ENCODE measurements at places on chromosomes 5 and 9.
A peak's percentile ranks its signal among the peaks of the same experiment; 100 is the strongest.

- no peak for DNase-seq
Observed at GRCh38 chr9:5947912-5948311, 57.2 kb downstream of the MLANA start.

- no peak for DNase-seq
Observed at GRCh38 chr9:18601026-18601425, 127.1 kb downstream of the ADAMTSL1 start.

DNA sequence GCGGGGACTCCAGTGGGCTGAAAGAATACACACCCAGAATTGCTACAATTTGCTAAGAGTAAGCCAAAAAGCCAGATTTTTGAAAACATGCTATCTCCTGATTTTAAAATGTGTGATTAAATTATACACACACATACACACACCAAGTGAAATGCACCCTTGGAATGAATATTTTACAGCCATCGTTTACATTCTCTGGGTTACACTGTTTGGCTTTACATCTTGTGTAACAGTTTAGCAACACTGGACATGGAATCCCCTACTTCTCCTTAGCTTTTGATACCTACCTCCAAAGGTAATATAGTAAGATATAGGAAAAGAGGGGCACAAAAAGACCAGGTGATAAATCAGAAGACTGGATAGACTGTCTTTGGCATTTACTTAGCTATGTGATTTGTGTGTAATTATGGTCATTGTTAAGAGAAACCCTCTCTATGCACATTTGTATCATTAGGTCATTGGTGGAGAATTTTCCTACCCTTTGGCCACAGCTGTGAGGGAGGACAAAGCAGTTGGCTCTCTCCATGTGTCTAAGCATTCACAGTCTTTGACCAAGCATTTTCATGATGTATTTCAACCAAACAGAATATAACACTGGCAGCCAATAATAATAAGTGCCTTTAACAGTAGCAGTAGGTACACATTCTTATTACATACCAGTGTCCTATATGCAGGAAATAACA lies 7.6 kb downstream of the SVEP1 start:
- no peak for DNase-seq

DNA sequence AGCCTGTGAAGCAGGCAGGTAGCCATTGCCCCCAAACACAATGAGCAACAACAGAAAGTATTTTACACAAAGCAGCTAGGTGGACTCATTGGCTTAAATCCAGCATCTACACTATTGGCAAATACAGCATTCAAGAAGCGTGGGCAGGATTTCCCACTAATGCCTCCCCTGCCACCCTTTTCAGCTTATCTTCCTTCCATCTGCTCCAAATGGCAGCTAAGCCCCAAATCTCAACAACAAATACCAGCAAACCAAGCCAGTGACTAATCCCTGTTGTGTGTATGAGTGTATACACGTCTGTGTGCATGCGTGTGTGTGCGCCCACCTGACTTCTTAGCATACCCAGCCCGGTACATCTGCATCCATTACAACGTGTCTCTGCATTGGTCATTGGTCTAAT lies 151.2 kb upstream of the WWC1 start:
- no peak for DNase-seq

DNA sequence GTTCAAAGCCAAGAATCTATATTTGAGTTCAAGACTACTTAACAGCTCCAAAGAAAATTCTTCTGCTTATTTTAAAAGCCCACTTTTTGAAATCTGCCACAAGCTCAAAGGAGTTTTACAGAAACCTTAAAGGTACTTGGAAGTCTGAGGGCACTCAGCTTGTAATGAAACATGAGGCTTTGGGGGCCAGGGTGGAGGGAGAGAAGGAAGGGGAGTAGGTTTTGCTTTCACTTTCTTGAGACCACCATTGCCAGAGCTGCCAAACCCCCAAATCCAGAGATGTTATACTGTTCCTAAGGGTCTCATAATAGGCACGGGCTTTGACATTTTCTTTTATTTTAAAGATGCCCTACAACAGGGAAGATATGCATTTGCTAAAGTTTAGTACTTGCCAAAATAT lies 42.6 kb upstream of the TNFAIP8 start:
- no peak for DNase-seq

- DNase-seq = peak; percentile 60
Observed at GRCh38 chr9:97501177-97501971, at the start of gene TMOD1. TMOD1 (plus strand) TSS chr9:97501666; CDS start chr9:97524189, 22,523 bp downstream.

GRCh38 chr5:11504065-11504885 lies 400.0 kb downstream of the CTNND2 start:
- no peak for DNase-seq

- DNase-seq = no peak
Observed at GRCh38 chr9:69249337-69249736, 75.3 kb downstream of the TJP2 start.

DNA sequence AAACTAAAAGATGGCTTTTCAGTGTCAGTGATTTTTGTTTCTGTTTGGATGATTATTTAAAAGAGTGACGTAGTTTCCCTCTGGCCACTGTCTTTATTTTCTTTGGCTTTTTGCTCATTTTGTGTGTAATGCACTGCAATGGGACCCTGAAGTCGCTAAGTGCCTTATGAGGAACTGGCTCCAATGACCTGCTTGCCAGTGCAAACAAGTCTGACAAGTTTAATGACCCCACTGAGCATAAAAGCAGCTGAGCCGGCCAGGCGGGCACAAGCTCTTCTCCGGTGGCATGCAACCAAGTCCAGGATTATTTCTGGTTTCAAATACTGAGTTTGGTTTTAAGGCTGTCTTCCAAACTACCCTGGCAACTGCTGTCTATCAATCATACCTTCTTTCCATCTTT lies 15.6 kb upstream of the GNA14 start:
- DNase-seq = peak; percentile 8

- DNase-seq = peak; percentile 3
Observed at GRCh38 chr5:175572886-175573285, 85.0 kb upstream of the HRH2 start.

- DNase-seq = peak; percentile 56
Observed at GRCh38 chr9:35603506-35603985, 1.5 kb upstream of the TESK1 start.

DNA sequence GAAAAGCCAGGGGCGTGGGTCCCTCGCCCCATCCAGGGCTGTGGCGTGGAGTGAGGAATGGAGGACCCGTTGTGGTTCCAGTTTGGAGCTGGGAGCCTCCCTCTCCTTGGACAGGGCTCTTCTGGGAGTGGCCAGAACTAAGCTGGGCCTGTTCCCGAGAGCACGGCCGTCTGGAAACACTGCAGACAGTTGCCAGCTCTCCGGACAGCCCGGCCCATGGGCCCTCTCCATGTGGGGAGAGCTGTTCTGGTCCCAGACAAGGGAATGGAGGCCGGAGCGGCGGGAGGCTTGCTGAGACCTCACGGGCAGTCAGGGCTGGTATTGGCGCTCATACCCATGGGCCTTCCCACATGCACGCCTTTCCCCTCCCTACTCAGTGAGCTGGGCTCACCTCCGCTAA lies 45.2 kb upstream of the FCN2 start:
- no peak for DNase-seq

- DNase-seq = peak; percentile 76
Observed at GRCh38 chr5:122154910-122155309, 25.6 kb downstream of the ZNF474 start.

DNA sequence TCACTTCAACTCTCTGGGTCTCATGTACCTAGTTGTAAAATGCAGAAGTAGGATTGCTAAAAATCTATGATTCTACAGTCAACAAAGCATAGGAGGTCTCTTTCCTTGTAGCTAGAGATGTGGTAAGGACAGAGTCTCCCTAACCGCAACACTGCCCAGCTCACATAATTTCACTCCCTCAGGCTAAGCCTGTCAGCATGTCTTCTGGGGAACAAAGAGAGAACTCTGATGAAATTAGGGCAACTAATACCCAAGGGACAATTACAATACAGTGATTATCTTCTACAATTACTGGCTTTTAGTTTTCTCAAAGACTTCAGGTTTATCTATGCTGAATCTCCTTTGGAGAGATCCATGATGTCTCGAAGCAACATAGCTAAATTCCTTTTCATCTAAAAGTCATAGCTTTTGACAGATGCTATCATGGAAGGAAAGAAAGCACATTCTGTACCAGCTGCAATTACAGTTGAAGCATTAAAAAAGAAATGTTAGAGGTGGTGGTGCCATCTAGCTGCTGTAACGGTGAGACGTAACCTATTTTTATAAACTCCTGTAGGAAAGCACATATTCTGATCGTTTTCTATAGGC lies 141.1 kb upstream of the TARS1 start:
- DNase-seq = peak; percentile 68

GRCh38 chr5:93636837-93637236 lies 53.8 kb downstream of the NR2F1 start:
- no peak for DNase-seq

DNA sequence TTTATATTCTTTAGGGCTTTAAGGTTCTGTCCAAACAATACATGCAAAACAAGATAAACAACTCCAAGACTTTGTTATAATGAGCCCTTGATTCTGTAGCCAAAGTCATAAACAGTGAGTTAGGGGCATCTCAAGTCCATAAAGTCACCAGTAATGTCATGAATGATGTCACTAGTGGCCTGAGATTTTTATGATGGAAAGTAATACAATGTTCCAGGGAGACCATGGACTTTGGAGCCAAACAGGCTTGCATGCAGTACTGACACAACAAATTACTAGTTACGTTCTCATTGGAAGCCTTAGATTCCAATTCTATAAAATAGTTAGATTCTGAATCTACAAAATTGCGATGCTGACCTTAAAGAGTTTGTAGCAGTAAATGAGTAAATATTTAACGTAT lies 280.0 kb downstream of the HINT1 start:
- no peak for DNase-seq

DNA sequence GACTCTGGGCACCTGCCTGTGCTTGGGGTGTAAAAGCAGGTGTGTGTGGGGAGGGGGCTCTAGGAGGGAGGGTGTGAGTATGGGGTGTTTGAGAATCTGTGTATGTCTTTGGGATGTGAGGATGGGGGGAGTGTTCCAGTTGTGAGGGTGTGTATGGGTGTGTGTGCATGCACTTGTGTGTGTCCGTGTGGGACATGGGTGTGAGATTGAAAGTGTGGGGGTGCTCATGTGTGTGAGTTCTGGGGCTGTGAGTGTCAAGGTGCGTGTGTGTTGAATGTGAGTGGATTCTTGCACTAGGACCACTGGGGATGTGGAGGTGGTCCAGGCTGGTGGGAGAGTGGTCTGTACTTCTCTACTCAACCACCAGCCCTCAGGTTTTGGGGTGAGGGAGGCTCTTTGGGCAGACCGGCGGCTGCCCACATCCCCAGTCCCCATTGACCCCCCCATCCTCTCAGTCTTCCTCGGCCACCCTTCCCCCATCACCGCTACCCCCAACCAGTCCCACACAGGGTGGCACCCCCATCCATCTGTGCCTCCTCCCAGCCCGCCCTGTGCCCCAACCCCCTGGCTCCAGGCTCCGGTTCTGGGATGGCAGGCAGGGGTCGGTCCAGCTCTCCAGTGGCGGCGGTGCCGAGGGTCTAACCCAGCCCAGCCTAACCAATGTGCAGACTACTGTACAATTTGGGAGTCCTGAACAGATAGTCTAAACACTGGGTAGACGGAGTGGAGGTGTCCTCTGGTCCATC lies 31.5 kb downstream of the GOLGA2 start:
- no peak for DNase-seq

All from ELR (cell line).